Globus pallidus (tissue), 1 donor: ENCODE measurements at places on chromosomes 7 and 10.

GRCh38 chr10:93741367-93741766 is 16.4 kb upstream of the LGI1 start:
- no peak for DNase-seq

- no peak for DNase-seq
Observed at GRCh38 chr10:43863859-43864591, 215.3 kb upstream of the ZNF32 start.

DNA sequence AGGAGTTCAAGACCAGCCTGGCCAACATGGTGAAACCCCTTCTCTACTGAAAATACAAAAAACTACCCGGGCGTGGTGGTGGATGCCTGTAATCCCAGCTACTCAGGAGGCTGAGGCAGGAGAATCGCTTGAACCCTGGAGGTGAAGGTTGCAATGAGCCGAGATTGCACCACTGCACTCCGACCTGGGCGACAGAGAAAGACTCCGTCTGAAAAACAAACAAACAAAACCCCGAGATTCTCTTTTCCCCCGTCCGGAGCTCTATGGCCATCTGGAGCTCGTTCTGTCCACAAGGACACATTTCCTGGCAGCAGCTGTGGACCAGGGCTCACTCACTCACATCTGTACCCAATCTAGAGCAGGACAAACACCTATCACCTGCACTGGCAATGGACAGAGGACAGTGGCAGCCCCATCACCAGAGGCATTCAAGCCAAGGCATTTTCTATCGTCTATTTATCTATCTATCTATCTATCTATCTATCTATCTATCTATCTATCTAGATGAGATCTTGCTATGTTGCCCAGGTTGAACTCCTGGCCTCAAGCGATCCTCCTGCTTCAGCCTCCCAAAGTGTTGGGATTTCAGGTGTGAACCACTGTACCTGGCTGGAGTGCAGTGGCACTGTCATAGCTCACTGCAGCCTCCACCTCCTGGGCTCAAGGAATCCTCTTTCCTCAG is 167.1 kb upstream of the TNRC18 start:
- DNase-seq: no peak

GRCh38 chr10:58637352-58637751 is 124.7 kb downstream of the BICC1 start:
- DNase-seq: no peak

DNA sequence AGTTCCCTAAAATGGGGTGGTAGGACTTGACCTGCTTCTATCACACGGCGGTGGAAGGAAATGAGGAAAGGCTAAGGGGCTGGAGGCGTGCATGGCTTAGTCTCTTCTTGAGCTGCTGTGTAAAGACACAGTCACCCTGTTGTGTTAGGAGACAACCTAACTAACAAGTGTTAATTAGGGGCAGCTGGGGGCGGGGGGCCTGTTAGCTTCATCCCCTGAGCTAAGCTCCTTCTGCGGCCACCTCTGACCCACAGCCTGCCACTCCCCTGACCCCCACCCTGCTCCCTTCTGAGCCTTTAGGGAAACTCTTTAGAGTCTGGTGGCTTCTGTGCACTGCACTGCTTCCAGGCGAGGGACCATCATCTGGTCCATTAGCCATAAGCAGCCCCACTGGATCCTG is 28.0 kb downstream of the COL17A1 start:
- no peak for DNase-seq
